Stimulated activated CD4-positive, alpha-beta T cell treated with anti-CD3 and anti-CD28 coated beads, TNF-alpha, amount 100 ng/mL, for 24 hours (primary cell): ENCODE measurements at places on chromosomes 3 and 15.

GRCh38 chr15:62089616-62090015 lies 22.8 kb downstream of the C2CD4A start:
- no peak for DNase-seq

GRCh38 chr3:55069950-55070349 lies 142.1 kb upstream of the LRTM1 start:
- DNase-seq, result no peak

DNA sequence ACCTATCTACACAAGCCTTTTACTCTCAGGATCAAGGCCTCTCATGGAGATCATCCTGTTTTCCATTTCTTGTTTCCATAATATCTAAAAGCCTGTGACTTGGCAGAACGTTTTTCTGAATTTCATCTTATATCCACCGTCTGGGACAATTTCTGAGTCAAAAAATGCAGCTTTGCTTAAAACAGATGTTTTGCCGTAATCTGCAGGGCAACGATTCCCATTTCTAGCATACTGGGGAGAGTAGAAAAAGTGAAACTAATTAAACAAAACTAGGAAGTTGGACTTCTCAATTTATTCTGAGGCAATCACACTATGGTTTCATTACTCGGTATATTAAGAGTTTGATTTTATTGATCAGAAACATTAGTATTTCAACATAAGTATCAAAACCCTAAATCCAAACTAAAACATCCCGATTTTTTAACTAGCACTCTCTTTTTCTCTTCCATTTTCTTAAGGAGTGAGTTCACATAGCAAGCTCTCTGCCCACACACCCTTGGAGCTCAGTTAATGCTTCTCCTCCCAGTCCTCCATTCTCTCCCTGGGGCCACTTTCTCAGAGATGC lies 33.6 kb downstream of the SPATA12 start:
- no peak for DNase-seq

DNA sequence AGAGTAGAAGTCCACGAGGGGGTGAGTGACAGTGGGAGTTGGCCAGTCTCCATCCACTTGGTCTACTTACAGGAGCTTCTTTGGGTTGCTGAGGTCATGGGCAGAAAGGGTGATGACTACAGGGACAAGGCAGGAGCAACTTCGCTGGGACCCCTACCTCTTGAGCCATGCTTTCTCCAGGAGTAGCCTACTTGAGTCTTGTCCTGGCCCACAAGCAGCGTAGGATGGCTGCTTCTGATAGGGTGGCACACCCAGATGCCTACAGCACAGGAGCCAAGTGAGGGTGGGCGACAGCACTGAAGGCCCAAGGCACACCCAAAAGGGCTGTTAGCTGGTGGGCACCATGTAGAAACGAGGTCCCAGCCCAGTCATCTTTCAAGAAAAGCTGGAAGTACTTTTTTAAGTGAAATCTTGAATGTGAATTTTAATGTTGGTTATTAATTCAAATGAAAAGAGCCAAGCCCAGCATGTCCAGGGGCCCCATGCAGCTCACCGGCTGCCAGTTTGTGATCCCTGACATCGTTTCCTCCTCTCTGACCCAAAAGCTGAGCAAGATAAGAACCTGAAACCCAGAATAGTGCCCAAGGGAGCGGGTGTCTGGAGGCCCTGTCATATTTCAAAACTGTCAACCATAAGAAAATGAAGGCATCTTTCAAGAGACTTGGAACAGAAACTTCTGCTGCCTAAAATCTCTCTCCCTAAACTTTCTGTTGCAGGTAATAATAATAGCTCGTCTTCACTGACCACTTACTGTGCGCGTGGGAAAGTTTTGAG lies 2.2 kb upstream of the CPEB1 start:
- no peak for DNase-seq

DNA sequence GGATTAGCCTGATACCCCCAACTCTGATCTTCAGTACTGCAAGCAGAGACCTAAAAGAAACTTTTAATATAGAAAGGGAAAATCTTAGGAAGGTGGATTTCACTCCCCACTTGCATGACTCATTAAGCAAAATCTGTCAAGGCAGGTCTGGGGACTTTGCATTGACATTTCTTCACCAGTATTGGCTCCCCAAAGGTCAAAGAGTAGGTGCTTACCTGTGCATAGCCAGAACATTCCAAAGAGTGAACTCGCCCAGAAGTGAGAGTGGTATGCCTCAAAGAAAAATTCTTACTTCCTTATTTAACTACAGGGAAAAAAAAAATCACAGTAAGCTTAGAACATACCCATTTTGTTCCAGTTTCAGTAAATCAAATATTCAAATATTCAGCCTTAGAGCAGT lies 140.9 kb upstream of the TP63 start:
- no peak for DNase-seq

GRCh38 chr3:157542711-157543500 lies 39.7 kb upstream of the VEPH1 start:
- DNase-seq, result no peak

DNA sequence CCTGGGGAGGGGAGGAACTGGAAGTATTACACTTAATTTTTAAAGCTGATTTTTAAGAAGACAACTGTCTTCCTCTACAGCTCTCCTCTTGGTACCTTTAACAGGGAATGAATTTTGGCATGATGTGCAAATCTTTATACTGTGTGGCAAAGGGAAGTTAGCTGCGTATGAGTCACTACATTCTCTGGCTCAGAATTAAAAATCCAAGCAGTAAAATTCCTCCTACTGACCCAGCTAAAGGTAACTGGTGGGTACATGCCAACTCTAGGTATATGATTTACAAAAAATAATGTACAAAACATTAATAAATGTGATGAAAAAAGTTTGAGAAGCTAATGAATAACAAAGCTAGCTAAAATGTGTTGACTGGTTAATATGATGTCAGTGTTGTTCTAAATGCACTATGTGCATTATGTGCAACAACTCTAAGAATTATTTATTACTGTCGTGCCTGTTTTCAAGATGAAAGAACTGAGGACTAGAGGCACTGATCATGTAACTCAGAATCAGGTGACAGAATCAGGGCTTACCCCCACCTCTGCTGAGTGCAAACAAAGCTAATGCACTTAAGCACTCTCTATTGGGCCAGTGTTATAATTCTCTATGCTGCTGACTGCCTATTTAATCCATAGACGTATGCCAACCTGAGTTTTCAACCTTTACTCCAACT lies 194.7 kb upstream of the CADPS start:
- DNase-seq, result no peak

DNA sequence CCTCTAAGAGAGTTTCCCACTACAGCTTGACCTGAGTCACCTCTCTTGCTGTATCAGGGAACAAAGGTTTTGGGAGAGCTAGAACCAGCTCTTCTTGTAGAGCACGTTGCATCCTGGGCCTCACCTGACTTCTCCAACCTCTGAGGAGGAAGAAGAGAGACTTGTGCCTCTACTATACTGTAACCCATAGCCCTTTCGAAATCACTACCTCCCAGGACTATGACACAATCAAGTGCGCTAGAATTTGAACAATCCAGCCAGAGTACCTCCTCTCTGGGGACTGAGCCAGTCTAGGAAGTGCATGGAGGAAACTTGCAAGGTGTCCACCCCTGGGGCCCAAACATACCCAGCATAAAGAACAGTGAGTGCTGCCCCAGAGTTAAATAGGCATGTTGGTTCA lies 192.8 kb upstream of the BHLHE40 start:
- DNase-seq, result no peak

- DNase-seq, result no peak
Measured at GRCh38 chr15:96329403-96329981, 1.0 kb upstream of the NR2F2 start.

- no peak for DNase-seq
Measured at GRCh38 chr3:197575362-197575761, 19.6 kb upstream of the BDH1 start.

- DNase-seq, result peak; percentile 42
Measured at GRCh38 chr15:91852741-91853510, 582 bp upstream of the SLCO3A1 start.

GRCh38 chr15:80151148-80151547 lies 1.7 kb upstream of the FAH start:
- DNase-seq, result no peak

DNA sequence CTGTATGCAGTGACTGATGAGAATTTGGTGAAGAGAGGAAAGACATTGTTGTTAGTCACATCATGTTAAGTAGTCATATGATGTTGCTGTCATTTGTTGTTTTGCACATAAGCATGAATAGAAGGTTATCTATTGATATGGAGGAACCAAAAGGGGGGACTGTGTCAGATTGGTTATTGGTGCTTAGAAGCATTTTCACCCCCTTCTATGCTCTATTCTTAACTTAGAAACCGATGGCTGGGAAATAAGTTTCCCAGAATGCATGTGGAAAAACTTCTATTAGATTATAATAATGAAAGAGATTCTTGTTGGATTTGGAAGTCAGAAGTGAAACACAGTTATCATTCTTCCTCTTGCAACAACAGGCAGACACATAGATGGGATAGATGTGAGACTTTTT lies 33.2 kb upstream of the CADM2 start:
- DNase-seq, result no peak

DNA sequence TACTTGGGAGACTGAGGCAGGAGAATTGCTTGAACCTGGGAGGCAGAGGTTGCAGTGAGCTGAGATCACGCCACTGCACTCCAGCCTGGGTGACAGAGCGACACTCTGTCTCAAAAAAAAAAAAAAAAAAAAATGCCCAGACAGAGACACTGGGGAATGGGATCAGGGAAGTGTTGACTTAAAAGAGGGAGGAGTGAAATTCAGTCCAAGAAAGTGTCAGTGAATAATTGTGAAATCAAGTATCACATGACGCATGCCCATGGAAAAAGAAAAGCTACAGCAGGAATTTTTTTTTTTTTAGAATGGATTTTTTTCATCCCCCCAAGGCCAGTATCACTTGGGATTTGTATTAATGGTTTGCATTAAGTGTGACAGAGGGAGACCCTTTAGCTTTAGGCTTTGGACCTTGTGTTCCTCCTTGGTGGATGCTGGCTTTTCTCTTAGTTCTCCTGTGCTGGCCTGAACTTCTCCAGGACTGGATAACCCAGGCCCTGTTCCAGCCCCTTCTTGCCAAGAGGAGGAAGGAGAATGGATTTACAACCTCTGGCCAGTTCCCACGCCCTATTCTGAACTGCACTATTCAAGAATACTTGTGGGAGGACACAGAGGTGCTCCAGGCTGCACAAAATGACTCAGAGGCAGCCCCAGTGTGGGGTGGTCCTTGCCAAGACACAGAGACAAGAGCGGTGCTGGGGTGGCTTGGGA lies 36.7 kb upstream of the ZNF774 start:
- no peak for DNase-seq

DNA sequence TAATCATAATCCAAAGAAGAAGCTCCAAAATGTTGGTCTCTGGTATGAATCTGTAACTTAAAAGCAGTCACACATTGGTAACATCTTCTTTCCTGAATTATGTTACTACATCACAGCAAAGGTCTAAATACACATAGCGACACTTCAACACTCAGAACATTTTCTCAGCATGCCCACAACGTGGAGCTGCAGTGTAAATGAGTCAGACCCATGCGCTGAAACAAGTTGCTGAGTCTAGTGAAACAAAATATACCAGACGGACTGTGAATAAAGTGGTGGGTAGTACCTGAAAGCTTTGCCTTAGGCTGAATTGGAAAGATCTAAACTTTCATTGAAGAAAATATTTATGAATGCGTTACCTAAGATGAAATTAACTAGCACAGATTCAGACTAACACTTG lies 33.2 kb upstream of the GOLGA8B start:
- no peak for DNase-seq

DNA sequence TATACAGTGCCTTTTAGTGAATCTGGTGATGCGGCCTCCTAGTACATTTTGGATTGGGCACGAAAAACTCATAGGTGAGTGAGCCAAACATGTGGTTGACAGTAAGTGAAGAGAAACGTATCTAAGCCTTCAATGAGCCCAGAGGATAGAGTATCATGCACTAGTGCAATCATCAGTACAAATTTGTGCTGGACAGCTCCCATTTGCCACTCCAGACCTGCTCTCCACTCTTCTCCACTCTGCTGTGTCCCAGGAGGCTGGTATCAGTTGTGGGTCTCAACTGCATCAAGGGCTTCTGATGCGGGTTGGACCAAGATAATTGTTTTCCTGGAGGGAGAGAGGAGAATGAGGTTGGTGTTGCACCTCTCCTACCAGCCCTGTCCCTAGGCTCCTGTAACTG lies 9.1 kb upstream of the RASGRF1 start:
- DNase-seq, result no peak

GRCh38 chr3:25863011-25863415 lies 73.1 kb downstream of the OXSM start:
- DNase-seq, result no peak

GRCh38 chr3:66469220-66469640 lies 31.6 kb downstream of the LRIG1 start:
- no peak for DNase-seq

GRCh38 chr15:75001310-75001709 lies 5.9 kb downstream of the SCAMP5 start:
- no peak for DNase-seq

DNA sequence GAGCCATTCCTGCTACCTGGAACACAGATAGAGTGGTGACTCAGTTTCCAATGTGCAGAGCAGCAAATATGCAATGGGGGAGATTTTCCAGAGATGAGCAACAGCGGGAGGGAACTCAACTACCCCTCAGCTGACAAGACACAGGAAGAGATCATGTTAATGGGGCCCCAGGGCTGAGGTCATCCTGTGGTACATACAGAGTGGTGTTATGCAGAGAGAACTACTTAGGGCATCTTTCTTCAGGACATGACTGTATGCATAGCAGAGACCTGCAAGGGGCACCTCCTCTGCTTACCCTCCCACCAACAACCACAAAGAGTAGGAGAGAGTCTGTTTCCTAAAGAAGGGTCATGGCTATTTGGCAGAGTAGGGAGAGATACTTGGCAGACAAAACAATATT lies 6.8 kb upstream of the TBC1D5 start:
- no peak for DNase-seq

GRCh38 chr3:66582721-66583423 lies 82.0 kb upstream of the LRIG1 start:
- no peak for DNase-seq

- DNase-seq, result no peak
Measured at GRCh38 chr3:107264888-107265287, 112.4 kb upstream of the CCDC54 start.

GRCh38 chr3:72446218-72447058 lies 401.8 kb downstream of the SHQ1 start:
- peak; percentile 22 for DNase-seq

GRCh38 chr3:79339846-79340245 lies 428.0 kb downstream of the ROBO1 start:
- DNase-seq, result no peak

- no peak for DNase-seq
Measured at GRCh38 chr3:159605101-159605500, 383.5 kb upstream of the IL12A start.

- DNase-seq, result no peak
Measured at GRCh38 chr15:80072285-80072994, 13.0 kb downstream of the ZFAND6 start.
